ENCODE measurements at places on chromosomes 13 and 19.

- no peak for DNase-seq
Measured at GRCh38 chr19:33681081-33681680, 59.4 kb downstream of the CHST8 start.

GRCh38 chr13:21999666-22000065 lies 328.8 kb downstream of the FGF9 start:
- no peak for DNase-seq

DNA sequence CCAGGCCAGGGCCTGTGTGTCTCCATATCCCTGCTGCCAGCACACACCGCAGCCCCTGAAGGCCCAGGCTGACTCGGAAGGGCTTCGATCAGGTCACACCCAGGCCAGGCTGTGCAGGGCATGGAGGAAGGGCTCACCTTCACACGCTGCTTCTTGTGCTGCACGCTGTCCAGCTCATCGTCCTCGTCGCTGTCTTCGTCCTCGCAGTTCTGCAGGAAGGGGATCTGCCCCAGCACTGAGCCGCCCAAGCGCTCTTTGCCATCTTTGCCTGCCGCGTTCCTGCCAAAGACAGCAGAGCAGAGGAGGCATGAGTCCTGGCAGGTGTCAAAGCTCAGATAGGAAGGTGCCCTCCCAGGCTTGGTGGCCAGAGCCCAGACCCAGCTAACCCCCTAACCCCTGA lies 13.7 kb upstream of the PRKD2 start:
- DNase-seq: no peak

GRCh38 chr13:107276936-107277335 lies 709.0 kb upstream of the ARGLU1 start:
- no peak for DNase-seq

DNA sequence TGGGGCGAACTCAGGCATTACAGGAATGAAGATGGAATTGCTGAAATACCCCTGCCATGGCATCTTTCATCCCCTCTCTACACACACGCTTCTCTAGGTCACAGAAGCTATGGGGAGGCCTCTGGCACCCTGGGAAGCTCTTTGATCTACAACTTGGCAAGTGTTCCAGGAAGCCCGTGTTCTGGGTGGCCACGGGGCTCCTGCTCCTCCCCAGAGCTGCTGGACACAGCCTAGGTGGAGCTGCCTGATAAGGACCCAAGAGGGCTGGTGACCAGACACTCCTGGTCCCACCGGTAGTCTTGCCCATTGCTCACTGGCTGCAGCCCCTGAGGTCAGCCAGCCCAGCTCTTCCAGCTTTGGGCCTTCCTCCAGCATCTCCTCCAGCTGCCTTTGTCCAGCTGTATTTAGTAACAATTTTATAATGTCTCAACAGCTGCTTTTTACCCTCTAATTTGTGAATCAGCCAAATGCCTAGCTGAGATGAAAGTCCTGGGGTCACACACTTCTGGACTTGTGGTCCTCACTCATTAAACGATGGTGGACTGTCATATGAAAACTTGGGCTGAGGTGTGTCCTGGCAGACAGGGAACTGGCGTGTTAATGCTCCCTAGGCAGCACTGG lies 72.8 kb upstream of the SPATA13 start:
- DNase-seq: no peak

- DNase-seq: no peak
Measured at GRCh38 chr19:47145639-47146486, 15.2 kb downstream of the SAE1 start.

- no peak for DNase-seq
Measured at GRCh38 chr19:5934069-5934401, 20.0 kb downstream of the CAPS start.

DNA sequence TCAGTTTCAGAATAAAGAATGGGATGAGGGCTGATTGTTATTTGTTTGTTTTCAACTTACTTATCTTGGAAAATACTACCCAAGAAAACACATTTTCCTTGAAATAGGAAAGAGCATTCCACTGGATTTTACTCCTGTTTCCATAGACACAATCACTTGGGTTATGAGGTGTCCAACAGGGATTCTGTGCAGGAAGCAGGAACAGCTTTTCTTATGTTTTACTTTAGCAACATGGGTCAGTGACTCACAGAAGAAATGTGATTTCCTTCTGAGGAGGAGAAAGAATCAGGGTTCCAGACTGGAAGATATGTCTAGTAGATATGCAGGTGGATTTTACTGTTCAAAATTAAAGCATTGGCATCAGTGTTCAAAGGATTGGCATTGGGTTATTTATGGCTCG lies 180.8 kb upstream of the GPC6 start:
- DNase-seq: no peak

- no peak for DNase-seq
Measured at GRCh38 chr13:30685320-30685859, 50.0 kb upstream of the ALOX5AP start.

DNA sequence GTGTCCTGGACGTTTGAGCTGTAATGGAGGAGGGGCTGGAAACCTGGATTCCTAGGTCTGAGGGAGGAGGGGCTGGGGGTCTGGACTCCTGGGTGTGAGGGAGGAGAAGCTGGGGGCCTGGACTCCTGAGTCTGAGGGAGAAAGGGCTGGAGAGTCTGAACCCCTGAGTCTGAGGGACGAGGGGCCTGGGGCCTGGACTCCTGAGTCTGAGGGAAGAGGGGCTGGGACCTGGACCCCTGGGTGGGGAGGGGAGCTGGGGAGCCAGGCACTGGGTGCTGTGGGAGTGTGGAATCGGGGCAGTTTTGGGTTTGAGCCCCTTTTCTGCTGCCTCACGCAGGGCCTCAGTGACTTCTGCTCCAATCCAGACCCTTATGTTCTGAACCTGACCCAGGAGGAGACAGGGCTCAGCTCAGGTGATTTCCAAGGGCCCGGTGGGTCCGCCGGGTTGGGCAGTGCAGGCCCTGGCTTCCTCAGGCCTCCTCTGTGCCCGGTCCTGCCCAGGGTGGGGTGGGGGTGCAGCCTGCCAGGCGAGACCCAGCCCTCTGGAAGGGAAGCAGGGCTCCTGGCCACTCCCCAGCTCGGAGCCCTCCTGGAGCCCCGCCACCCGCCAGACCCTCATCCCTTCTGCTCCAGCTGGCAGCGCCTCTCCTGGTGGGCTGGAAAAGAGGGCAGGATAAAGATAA lies 14.4 kb downstream of the TTYH1 start:
- no peak for DNase-seq

GRCh38 chr19:45130888-45131615 lies 29.7 kb downstream of the NKPD1 start:
- no peak for DNase-seq

DNA sequence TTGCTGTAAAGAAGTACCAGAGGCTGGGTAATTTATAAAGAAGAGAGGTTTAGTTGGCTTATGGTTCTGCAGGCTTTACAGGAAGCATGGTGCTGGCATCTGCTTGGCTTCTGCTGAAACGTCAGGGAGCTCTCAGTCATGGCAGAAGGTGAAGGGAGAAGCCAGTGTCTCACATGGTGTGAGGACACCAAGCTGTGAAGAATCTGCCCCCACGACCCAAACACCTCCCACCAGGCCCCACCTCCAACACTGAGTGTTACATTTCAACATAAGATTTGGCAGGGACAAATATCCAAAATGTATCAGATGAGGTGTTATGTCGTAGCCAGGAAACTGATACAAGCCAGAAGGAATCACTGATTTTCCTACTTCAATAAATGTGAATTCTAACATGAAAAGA lies 136.5 kb downstream of the CYSLTR2 start:
- DNase-seq: no peak

DNA sequence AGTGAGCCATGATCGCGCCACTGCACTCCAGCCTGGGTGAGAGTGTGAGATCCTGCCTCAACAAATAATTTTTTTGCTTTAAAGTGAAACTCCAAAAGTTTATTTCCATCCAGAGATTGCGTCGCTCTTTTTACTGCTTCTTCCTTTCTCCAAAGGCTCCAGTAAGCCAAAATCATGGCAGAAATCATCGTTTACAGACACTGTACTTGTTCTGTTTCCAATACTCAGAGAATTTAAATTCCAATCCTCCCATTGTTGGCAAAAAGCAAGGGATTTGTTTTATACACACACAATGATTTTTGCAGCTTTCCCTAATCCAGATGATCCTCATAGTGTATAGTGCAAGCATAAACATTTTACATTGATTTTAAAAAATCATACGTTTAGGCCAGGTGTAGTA lies 15.3 kb downstream of the FBXO27 start:
- DNase-seq: no peak

- no peak for DNase-seq
Measured at GRCh38 chr19:15212711-15213110, 11.9 kb upstream of the NOTCH3 start.

GRCh38 chr19:50911206-50912101 lies at the start of gene KLK4:
KLK4 (minus strand) TSS chr19:50911395; CDS start chr19:50910738, 657 bp downstream.
- DNase-seq: no peak
